ENCODE measurements at places on chromosomes 2 and 18.

GRCh38 chr18:38900445-38900844 is 1334.8 kb upstream of the CELF4 start:
- no peak for DNase-seq

- DNase-seq, result no peak
Observed at GRCh38 chr2:95325590-95326432, 28.7 kb downstream of the KCNIP3 start.

- DNase-seq, result no peak
Observed at GRCh38 chr18:43587538-43588153, 310.4 kb upstream of the SYT4 start.

DNA sequence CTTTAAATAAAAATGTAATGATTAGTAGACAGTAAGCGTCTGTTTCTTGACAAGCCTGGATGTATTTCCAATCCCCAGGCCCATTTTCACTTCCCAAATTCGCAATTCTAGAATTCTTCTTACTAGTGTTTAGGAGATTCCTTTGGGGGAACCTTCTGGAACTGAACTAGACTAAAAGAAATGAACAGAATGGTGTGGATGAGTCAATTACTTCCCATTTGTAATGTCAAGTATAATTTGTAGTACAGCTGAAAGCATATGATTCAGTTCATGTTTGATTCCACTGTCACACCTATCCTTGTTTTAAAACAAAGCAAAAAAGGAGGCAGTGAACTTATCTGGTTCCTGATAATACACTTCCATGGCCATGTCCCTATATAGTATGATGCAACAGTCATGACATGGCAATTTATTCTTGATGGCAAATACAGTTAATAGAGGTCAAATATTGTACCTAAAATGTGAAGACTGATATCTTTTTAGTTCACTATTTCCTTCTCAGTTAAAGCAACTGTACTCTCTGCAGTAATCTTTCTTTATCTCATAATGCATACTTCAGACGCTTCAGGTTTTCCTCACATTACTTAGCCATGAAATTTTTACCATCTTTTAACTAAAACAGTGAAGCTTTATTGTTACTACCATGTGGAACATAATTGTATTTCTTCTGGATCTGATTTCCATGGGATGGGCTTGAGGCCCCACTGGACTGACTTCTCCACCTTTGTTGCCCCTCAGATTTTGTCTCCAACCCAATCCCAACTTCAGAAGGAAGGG is 2.0 kb downstream of the IDH1 start:
- DNase-seq, result no peak

DNA sequence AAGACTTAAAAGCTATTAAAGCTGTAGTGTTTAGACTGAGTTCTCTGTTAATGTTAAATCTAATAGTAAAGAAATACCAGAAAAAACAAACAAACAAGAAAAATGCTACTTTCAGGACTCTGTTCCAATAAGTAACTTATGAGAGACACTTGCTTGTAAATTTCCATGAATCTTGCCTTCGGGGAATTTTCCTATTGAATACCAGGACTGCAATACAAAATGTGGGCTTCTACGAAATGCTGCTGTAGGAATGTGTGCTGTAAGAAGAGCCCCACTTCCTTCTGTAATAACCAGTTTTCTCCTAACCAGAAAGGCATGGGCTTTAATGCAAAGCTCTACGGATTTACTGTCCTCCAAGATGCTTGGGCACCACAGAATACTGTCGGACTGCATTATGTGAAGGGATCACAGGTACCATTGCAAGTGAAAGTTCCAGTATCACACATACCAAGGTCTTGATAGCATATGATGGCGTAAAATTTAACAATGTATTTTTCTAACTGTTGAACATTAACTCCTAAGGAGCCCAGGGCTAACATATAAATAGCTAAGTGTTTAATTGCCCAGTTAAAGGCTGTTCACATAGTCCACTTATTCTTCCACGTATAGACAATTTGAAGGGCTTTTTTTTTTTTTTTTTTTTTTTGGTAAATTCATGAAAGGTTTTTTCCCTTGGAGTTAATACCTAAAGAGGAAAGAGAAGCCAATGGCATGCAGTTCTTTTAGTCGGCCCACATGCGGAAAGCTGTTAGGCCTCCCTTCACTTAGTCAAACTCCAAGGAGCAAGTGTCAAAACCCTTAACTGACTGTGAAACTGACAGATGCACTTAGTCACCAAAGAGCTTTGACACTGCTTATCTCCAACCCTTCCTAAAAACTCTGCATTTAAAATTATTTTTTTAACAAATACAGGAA is 564.0 kb upstream of the POU3F3 start:
- no peak for DNase-seq

DNA sequence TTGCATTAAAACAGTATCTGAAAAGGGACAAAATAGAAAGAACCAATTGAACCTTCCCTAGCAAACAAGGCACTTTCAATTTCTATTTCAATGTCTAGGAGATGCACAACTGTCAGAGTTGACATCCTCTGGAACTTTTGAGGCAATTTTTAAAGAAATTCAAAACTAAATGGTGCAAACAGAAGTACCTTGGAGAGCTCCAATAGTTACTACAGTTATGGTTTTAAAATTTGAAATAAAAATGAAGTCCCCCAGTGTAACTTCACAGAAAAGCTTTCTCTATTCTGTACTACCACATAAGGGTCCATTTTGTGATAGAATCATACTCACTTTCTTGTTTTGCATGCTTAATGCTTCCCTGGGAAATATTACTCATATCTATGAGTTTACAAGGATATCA is 162.1 kb downstream of the KCNH7 start:
- no peak for DNase-seq
